SJSA1 (cell line): ENCODE measurements at places on chromosomes 11 and 22. TPM values are rescaled to one million over a fixed set of nuclear protein-coding genes. Genes with fewer than 3 reads are reported as not detected.

- DNase-seq, result no peak
Observed at GRCh38 chr22:17159504-17159951, 451 bp upstream of the HDHD5 start.

GRCh38 chr11:2701898-2702434 is 2.2 kb upstream of the KCNQ1OT1 start:
- DNase-seq, result no peak

DNA sequence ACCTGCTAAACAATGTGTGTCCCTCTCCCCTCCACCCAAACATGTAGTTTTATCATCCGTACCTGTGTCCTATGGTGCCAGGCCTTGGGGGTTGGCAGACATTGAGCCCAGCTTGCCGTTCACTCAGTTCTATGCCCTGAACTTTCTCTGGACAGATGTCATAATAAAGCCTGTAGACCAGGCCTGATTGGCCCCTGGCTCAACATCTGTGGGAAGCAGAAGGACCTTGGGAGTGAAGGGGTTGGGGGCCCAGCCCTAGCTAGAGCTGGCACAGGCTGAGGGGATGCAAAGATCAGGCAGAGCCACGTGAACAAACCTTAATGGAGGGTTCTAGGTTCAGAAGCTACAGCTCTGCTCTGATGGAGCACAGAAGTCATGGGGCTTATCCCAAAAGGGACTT is 600.6 kb downstream of the BUD13 start:
- no peak for DNase-seq

- no peak for DNase-seq
Observed at GRCh38 chr22:23518376-23519187, 61.5 kb downstream of the IGLL1 start.

GRCh38 chr22:34462795-34463194 is 542.5 kb upstream of the LARGE1 start:
- no peak for DNase-seq

The NCAM1 gene
- 23.7 and 33.0 TPM in 2 replicates for total RNA-seq

The CELSR1 gene
- total RNA-seq, result 0.41 and 1.1 TPM in 2 replicates

The DNAJC4 gene
- total RNA-seq, result 2.7 and 11.9 TPM in 2 replicates

DNA sequence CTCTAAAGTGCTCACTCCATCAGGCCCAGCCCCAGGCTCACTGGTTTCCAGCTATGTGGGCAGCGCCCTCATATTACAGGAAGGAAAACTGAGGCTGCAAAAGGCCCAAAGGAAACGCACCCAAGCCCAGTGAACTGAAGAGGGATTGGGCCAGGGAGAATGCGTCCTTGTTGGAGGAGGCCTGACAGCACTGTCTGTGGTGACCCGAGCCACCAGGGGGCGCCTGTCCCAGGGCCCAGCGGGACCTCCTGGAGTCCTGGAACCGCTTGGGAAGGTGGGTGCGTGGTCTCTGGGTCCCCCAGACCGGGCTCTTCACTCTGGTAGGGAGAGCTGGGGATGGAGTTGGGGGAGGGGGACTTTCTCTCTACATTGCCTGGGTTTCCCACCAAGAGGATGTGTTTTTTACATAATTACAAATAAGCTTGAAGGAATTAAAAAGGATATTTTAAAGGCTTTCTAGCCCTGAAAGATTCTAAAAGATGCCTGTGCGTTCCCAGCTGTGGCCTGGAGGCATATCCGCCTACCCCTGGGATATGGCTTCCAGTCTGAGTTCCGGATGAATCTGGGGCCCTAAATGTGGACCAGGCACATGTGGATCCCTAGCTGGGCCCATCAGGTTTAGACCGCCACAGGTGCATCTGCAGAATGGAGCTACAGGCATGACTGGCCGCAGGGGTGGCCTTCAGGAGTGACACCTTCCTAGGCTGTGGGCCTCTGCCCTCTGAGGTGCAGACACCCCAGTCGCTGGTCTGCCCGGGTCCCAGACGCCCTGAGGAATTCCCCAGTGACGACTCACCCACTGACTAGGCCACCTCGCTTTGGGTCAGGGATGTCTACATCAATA is 4.2 kb downstream of the SPI1 start:
- DNase-seq, result peak; percentile 82

The BTG4 gene
- 2.4 TPM in 1 of 2 replicates, not detected in the other for total RNA-seq

DNA sequence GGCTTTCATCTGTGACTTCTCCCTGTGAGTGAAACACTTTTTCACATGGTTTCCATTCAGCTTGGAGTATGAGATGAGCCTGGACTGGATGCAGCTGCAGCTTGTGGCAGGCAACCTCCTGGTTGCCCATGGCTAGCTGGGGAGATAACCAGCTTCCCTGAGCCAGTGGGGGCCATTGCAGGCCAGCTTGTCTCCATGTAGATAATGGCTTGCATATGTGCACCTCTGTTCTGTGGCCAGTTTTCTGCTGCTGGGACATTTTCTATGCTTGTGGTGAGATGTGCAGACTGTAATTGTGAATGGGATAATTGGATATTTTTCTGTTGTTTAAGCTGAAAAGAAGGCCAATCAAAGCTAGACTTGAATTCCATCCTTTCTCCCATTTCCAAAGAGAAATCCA is 38.5 kb downstream of the INSC start:
- no peak for DNase-seq

DNA sequence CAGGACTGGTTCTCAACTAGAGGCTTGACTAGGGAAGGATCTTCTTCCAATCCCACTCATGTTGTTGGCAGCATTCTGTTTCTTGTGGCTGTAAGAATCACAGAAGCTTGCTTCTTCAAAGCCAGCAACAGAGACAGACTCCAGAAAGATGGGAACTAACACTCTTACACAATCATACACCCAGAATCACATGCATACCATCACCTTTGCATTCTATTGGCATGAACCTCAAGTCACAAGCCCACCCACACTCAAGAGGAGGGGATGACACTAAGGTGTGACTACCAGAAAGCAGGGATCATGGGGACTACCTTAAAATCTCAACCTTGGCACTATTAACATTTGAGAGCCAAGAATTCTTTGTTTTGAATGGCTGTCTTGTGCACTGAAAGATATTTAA is 13.6 kb upstream of the PANX3 start:
- DNase-seq, result no peak

The SYT12 gene
- 0.13 and 0.29 TPM in 2 replicates for total RNA-seq

The OR51B5 gene
- total RNA-seq, result 0.39 TPM in 1 of 2 replicates, not detected in the other

The OR2D2 gene
- not detected in 2 replicates for total RNA-seq
